ENCODE measurements at places on chromosomes 1 and 21. TPM values are rescaled to one million over a fixed set of nuclear protein-coding genes. Genes with fewer than 3 reads are reported as not detected.
A peak's percentile ranks its signal among the peaks of the same experiment; 100 is the strongest.

- DNase-seq, result no peak
Measured at GRCh38 chr1:238340989-238341388, 450.3 kb upstream of the ZP4 start.

DNA sequence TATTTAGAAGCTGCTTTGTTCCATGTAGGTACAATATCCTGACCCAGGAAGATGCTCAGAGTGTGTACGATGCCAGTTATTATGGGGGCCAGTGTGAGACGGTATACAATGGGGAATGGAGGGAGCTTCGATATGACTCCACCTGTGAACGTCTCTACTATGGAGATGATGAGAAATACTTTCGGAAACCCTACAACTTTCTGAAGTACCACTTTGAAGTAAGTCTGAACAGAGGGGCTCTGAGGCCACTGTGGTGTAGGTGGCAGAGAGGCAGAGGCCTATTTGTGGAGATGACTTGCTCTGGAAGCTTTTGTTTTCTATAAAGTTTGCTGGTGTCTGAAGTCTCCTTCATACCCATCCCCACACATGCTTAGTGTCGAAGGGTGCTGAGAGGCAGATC lies 26.8 kb downstream of the C8A start:
- no peak for DNase-seq

- no peak for DNase-seq
Measured at GRCh38 chr1:163365186-163365585, 43.4 kb downstream of the NUF2 start.

DNA sequence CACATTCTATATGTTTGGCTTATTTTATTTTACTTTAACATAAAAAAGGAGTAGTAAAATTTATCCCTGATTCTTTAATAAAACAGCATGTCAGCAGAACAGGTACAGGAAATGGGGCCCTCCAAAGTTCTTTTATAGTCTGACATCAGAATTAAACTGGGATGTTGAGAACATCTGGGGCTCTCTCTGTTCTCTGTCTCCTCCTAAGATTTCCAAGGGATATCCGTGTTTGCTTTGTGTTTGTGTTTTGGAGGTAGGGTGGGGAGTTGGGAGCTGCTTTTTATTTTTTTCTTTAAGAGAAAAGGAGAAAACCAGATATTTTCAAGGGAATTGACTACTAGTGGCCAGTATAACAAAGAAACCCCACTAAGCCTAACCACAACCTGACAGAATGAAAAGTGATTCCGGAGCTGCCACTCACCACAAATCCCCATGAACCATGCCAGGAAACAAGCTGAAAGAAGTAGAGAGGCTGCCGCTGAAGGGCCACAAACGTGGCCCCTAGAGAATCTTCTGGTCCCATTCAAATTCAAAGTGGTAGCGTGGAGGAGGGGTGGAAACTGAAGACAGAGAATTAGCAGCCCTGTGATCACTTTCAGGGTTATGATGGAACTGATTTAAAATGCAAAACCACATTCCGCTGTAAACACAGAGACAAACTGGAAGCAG lies 369.6 kb upstream of the ADGRL2 start:
- no peak for DNase-seq

DNA sequence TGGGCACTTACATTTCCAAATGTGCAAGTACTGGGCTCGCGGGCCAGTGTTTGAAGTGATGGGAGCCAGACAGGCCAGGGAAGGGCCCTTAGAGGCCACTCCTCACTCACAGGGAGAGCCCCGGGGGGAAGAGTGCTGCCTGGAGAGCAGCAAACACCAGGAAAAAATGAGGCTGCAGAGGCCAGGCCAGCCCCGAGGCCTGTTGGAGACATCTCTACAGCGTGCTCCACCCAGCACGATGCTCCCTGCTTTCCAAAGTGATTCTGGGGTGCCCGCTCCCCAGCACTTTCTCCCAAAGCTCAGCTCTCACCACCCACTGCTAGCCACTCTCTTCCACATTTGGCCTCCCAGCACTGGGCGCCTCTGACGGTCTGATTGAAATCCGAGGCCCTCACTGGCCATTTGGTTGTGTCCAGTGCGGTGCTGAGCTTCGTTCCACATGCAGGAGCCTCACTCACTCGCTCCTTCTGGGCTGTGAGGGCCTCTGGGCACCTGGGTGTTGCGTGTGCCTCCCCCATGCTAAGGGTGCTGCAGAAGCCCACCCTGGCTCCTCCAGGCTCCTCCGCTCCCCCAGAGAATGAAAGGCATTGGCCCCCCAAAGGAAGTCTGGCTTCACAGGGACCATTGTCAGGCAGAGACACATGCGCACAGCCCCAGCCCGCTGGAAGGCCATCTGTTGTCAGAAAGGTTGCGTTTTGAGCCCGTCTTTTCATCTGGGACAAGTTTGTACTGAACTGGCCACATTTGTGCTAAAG lies 385.4 kb upstream of the VAMP3 start:
- no peak for DNase-seq

GRCh38 chr21:46471514-46471913 lies 12.8 kb downstream of the DIP2A start:
- DNase-seq, result no peak

DNA sequence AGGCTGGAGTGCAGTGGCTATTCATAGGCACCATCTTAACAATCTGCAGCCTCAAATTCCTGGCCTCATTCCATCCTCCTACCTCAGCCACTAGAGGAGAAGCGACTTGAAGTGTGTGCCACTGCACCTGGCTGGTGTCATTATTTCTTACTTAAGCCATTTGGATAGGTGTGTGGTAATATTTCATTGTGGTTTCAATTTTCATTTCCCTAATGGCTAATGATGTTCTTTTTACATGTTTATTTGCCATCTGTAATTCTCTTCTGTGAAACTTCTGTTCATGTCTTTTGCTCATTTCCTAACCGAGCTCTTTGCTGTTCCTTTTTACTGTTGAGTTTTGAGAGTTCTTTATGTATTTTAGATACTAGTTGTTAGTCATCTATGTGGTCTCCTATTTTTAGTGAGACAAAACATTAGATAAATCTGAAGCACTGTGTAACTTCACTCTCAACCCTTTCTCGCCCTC lies 66.8 kb downstream of the SLC27A3 start:
- DNase-seq, result no peak

- peak; percentile 65 for DNase-seq
Measured at GRCh38 chr1:36093929-36094328, 5.2 kb downstream of the ADPRS start.

DNA sequence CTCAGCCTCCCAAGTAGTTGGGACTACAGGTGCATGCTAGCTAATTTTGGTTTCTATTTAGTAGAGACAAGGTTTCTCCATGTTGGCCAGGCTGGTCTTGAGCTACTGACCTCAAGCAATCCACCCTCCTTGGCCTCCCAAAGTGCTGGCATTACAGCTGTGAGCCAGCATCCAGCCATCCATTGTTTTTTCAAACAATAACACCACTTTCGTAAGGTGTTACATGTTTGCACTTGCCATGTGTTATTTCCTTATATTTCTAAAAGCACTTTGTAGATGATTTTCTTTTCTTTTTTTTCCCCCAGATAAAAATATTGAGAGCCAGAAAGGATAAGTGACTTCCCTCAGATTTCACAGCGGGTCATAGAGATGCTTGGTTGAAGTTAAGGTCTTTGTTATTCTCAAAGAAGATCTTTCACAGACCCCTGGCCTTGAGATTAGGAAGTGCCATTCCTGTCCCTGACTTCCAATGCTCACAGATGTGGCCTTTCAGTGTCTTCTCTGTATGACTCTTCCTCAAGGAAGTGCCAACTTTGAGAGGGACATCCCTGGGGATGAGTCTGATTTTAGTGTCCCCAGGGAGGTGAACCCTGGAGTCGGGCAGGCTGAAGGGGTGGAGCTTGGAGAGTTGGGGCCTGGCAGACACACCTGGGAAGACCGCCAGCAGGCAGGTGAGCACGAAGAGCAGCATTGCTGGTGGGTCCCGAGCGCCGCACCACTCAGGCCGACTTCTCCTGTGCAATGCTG lies 6.3 kb downstream of the PIGR start:
- no peak for DNase-seq

DNA sequence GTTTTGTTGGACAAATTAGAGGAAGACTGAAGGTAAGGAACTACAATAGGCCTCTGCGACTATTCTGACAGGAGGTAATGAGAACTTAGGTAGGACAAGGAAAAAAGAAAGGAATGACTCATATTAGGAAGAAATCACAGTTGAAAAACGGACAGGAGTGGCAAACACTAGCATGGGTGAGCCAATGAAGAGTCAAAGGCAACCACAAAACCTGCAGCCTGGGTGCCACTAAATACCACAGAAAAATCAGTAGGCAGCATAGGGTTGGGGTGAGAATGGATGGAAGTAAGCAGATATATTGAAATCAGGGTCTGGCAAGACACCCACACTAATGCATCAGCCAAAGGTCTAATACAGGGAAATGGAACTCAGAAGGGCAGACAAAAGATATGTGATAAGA lies 10.0 kb downstream of the RBM34 start:
- DNase-seq, result no peak

- no peak for DNase-seq
Measured at GRCh38 chr1:11434501-11434900, 44.5 kb upstream of the DISP3 start.

GRCh38 chr1:43773821-43774220 lies 66.5 kb downstream of the ST3GAL3 start:
- no peak for DNase-seq

DNA sequence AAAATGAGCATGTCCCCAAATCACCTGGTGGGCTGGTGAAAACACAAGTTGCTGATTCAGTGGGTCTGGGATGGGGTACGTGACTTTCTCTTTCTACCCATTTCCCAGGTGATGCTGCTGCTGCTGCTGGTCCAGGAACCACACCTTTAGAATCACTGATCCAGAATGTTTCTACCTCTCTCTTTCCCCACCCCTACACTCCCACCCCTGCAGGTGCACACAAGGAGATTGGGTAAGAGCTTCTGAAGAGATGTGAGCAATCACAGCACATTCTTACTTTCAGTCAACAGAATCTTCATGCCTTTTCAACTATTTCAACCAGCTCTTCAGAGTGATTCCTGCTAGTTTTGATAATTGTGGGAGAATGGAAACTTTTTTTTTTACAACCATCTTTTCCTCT lies 130.9 kb downstream of the LMX1A start:
- no peak for DNase-seq

DNA sequence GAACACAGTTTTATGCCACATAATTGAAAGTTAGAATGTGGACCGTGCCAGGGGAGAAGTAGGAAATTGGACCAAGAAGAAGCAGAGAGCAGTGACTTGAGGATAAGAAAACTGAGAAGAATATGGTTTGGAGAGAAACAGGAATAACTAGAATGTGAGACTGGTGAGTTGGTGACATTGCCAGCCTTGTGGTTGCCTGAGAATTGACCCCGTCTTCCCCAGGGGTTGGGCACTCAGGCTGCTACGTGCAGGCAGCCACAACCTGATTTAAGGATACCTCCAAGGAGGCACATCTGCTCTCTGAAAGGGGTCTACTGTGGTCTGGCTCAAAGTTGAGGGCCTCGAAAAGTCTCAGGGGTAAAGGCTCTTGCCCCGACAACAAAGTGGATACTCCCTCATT lies 112.1 kb upstream of the ARTN start:
- DNase-seq, result no peak

DNA sequence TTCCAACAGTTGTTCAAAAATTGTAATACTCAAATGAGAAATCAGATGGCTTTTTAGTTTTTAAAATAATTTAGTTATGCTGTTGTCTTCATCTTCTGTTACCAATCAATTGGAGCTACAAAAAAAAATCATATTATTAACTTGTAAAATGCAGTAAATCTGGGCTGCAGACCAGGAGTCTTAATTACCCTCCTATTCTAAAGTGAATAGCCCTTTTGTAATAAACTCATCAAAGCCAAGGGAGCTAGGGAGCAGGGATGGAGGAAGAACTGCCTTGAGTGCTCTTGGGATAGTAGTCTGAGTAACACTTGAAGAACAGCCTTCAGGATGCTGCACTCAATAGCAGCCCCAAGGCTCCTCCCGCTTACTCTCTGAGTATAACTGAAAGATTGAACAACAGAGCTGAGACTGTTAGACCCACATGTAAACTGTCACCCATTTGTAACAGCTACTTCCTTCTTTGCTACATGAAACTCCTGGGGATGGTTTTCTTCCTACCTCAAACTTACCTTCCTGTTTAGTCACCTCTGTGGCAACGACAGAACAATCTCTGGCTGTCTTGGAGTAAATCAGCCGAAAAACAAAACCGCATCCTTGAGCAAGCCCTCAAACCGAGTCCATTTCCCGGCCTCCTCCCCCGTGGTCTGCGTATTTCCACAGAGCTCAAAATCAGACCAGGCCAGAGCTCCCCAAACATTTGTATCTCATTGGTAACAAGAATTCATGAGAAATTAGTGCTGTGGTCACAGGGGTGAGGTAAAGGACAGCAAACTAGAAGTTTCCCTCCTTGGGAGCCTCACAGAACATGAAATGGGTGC lies 55.9 kb downstream of the CD58 start:
- DNase-seq, result no peak

SLC1A7 gene
- total RNA-seq, result 0.37 TPM

UBL4B gene
- total RNA-seq, result not detected

RGS13 gene
- total RNA-seq, result not detected

PLPPR5 gene
- not detected for total RNA-seq

C1QTNF12 gene
- total RNA-seq, result not detected

C1QA gene
- 29.4 TPM for total RNA-seq

SLAMF9 gene
- not detected for total RNA-seq

Measured in heart left ventricle (tissue), 16 donors.